Thyroid gland (tissue), 4 donors: ENCODE measurements at places on chromosomes 2 and 18. TPM values are rescaled to one million over a fixed set of nuclear protein-coding genes. Genes with fewer than 3 reads are reported as not detected.

GRCh38 chr2:134674687-134675086 lies 44.1 kb downstream of the TMEM163 start:
- DNase-seq, result no peak

- DNase-seq, result no peak
Measured at GRCh38 chr2:137525132-137525531, 439.1 kb upstream of the HNMT start.

ETAA1 gene
- total RNA-seq, result 23.4 TPM

GALNT5 gene
- total RNA-seq, result 0.13 TPM

FSHR gene
- not detected for total RNA-seq
